ENCODE measurements at places on chromosomes 5 and 9. TPM values are rescaled to one million over a fixed set of nuclear protein-coding genes. Genes with fewer than 3 reads are reported as not detected.

Gene ROPN1L
- polyA plus RNA-seq = 0.31 TPM

Gene IL7R
- 4.5 TPM for polyA plus RNA-seq

Gene RAD23B
- polyA plus RNA-seq = 62.9 TPM

Gene F2RL2
- 29.4 TPM for polyA plus RNA-seq
